Stimulated activated CD4-positive, alpha-beta T cell treated with anti-CD3 and anti-CD28 coated beads, Interleukin-12 subunit alpha, Interleukin-12 subunit beta, amount 100 ng/mL, for 4 hours (primary cell): ENCODE measurements at places on chromosomes 12 and 14.

- peak; percentile 35 for DNase-seq
Observed at GRCh38 chr12:126069549-126070165, 1004.4 kb downstream of the AACS start.

DNA sequence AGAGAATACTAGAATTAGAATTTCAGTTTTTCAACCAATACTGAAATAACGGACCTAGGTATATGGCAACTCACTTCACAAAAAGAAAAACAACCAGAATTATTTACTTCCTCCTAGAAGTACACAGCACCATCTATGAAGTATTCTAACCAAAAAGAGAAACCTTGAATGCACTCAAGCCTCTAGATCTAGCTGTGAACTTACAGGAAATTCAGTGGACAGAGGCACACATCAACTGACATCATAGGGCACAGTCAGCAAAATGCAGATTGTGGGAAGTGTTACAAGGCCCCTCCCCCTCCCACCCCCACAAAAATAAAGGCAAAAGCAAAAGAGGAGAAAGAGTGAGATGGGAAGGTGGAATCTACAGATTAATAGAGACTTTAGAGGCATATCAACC lies 102.4 kb downstream of the TMTC1 start:
- DNase-seq, result no peak

GRCh38 chr12:59491877-59492276 lies 104.0 kb upstream of the SLC16A7 start:
- DNase-seq, result no peak

GRCh38 chr14:104551851-104552737 lies 27.5 kb upstream of the C14orf180 start:
- DNase-seq, result no peak

DNA sequence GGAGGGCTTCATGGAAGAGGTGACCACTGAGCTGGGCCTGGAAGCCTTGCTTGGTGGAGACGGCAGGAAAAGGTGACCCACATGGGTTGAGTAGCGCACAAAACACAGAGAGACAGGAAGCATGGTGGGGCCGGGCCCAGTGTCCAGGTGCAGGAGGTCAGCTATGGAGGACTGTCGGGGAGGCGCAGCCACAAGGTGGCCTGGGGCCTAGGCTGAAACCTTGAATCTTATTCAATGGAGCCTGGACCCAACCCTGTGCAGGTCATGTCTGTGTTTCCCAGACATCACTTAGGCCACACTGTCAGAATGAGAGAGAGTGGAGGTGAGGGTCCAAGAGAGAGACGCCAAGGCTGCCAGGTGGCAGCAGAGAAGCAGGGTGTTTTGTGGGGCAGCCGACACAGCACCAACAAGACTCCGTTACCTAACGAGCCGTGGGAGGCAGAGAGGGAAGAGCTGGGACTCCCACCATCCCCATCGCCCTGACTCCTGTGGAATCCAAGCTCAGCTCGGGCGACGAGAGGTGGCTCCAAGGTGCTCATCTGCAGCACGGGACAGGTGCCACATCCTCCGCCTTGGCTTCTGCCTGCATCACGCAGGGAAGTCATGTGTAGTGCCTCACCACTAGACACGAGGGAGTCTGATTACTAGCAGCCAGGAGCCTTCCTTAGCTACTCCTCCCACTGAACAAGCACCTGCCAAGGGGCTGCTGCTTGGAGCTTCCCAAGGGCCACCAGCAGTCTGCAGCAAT lies 38.7 kb downstream of the DEGS2 start:
- DNase-seq, result no peak

DNA sequence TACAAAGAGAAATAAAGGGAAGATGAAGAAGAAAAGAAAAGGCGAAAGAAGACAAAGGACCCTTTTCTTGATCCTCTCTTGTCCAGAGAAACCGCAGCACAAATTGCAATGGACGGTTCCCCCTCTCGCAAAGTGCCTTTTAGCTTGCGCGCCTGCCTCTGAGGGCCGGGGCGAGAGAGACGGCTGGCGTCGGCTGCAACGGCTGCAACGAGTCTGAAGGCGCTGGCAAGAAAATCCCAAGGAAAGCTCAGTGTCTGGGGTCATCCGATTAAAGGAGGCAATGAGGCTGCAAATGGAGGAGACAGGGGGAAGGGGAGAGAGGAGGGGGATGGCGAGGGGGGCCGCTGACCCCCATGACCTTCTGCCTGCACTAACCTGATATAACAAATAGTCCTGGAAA lies 671.5 kb downstream of the MED13L start:
- DNase-seq, result no peak

GRCh38 chr14:50012644-50013043 lies 103.7 kb downstream of the VCPKMT start:
- no peak for DNase-seq

DNA sequence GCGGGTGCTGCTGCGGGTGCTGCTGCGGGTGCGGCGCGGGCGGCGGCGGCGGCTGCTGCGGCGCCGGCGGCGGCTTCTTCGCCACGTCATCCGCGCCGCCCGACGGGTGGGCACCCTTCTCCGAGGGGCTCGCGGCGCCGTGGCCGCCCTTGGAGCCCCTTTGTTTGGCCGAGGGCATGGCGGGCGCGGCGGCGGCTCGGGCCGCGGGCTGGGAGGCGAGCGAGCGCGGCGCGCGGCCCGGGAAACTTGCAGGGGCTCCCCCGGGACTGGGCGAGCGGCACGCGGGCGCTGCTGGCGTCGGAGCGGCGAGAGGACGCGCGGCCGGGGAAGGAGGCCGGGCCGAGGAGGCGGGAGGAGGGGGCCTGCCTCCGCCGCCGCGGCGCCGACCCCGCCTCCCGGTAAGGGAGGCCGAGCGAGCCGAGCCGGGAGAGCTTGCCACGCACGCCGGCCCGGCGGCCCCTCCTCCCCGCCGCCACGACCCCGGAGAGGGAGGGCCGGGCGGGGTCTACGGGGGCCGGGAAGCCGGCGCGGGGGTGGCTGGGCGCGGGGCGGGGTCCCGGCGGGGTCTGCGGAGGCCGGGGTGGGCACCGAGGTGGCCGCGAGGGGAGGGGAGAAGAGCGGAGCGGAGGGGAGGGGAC lies at the start of gene CKAP4:
TSS of gene CKAP4 (minus strand) at position 347 of the 638 bp plus-strand sequence. CDS start at position 178, 169 bp downstream.
- peak; percentile 59 for DNase-seq

- DNase-seq, result no peak
Observed at GRCh38 chr12:62044450-62045135, 215.6 kb upstream of the USP15 start.

GRCh38 chr12:85425926-85426325 lies 145.9 kb downstream of the ALX1 start:
- no peak for DNase-seq
